Hematopoietic multipotent progenitor cell treated with erythropoietin and hydrocortisone succinate and interleukin-3 and kit ligand, for 17 days (in vitro differentiated cells): ENCODE measurements at places on chromosomes 6 and 20.

GRCh38 chr6:10951675-10952282 is 64.9 kb downstream of the SYCP2L start:
- DNase-seq = no peak

GRCh38 chr6:14240411-14241166 is 123.0 kb downstream of the CD83 start:
- no peak for DNase-seq

DNA sequence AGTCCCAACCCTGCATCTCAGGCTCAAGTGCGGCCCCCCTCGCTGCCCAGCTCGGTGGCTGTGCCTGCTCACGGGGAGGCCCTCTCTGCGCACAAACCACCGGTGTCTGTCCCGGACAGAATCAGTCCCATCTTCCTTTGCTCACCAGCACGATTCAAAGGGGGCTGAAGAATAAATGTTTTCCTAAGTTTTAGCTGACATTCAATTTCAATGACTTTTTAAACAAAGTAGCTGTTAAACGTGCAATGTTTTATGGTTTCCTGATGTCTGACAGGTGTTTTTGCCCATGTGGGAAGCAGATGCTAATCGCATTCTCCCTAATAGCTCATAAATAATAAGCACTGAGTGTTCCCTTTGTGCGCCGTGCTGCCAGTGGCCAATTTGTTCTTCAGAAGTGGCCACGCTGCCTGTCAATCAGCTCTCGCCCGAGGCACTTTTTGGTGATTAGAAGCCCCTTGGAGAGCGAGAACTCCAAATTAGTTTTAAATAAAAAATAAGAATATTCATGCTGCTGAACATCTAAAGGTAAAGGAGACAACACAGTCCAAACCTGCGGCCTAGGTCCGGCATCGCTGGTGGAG is 26.3 kb downstream of the BHLHE23 start:
- DNase-seq = no peak

DNA sequence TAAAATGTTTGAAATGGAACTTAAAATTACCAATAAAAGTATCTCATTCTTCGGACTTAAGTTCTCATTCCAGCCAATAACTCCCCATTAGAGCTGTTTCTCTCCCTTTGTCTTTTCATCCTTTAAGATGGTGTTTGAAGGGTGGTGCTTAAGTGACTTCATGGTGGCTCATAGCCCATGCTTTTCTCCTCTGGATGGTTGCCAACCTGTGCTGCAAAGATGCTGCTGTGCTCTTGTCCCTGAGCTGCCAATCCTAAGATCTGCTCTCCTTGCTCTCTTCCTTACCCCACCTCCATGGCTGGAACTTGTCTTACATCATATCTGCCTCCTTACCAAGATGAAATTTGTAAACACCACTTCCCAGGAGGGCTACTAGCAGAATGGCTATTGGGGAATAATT is 31.6 kb upstream of the PNRC1 start:
- DNase-seq = no peak

DNA sequence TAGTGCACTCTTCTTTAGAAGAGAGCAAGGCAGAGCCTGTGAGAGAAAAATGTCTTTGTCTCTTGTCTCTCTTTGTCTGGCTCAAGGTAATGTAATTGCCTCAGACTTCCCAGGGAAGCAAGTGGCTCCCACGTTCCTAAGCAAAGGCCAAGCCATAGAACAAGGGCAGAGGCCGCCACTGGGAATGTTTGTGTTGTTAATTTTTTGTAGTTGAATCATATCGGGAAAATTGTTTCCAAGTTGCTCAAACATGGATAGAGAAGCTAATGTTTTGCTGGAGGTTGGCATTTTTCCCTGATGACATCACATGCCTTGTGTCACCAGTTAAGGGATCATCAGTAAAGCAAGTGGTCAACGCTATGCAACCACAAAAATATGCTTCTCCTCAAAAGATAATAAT is 211.5 kb upstream of the FOXA2 start:
- DNase-seq = no peak

- no peak for DNase-seq
Observed at GRCh38 chr6:21166754-21167153, 426.8 kb upstream of the SOX4 start.

DNA sequence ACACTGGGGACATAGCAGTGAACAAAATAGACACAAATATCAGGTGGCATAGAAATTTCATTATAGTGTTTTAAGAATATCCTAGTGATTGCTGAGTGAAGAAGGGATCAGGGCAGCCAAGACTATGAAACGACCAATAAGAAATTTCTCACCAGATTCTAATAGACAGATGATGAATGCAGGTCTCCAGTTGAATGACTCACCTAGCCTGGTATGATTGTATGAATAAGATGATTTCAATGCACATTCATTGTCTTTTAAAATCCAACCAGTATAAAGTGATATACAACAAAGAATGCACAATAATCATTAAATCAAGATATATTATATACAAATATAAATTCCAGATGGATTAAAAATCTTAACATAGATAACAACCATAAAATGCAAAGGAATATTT is 124.5 kb upstream of the TENT5A start:
- no peak for DNase-seq

DNA sequence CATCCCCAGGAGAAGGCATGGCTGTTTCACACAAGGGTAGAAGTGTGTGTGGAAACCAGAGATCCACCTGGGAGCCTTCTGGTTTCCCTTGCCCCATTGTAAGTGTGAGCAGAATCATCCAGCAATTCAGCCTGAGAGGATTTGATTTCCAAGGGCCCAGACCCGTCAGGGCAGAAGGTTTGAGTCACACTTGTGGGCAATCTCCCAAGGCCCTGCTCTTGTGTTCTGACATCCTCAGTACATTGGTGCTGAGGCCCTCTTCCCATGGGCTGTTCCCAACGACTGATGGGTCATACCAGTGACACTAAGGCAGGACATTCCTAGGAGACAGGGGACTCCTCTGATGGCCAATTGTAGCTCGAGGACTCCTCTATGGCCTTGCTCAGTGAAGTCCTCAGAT is 58.2 kb upstream of the POLR1H start:
- no peak for DNase-seq

DNA sequence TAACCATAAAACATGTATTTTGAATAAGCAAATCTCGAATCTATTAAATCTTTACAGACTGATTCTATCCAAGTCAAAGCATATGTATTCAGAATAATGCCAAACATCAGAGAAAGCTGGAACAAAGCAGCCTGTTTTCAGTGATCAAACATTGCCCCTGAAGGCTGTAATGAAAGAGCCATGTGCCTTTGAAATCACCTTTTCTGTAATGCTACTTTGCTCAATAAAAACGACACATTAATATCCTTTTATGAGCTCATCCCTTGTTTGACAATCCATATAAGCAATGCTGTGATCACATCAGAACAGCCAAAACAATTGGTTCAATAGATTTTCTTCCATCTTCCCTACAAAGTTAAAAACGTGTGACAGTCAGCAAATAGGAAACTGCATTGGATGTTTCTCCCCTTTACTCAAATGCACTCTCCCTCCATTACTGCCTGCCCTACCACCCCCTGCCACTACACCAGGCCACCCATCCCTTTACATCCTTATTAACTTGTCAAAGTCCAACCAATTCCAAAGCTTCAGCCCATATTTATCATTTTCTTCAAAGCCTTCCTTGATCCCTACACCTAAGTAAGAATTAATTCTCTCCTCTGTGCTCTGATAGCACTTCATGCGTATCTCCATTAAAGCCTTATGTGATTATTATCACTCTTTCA is 42.0 kb downstream of the THEMIS start:
- DNase-seq = no peak

GRCh38 chr6:40720375-40720748 is 133.2 kb upstream of the LRFN2 start:
- DNase-seq = no peak

GRCh38 chr6:44169154-44169553 is 10.5 kb downstream of the CAPN11 start:
- DNase-seq = no peak

- DNase-seq = no peak
Observed at GRCh38 chr6:2502998-2503674, 247.6 kb downstream of the MYLK4 start.

DNA sequence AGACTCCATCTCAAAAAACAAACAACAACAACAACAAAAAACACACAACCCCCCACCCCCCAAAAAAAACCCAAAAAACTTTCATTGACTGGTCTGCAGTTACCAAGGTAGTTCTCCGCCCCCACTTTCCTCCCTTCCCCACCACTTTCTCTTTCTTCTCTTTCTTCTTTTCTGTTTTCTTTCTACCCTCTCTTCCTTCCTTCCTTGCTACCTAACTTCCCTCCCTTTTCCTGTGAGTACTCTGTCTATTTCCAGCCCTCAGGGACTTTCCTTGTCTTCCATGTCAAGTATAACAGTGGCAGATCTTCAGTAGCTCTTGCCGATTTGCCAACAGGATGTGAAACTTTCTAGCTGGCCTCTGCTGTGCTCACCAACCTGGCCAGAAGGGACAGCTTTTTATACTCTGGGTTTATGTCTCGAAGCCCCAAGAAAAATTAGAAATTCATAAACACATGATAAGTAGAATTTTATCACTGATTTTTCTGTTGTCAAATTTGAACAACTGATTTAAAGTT is 399.5 kb downstream of the QKI start:
- no peak for DNase-seq

GRCh38 chr20:14979453-14979986 is 642.1 kb upstream of the FLRT3 start:
- DNase-seq = no peak

- no peak for DNase-seq
Observed at GRCh38 chr6:91678679-91679446, 1092.0 kb upstream of the MAP3K7 start.

GRCh38 chr20:42686057-42686456 is 503.6 kb downstream of the PTPRT start:
- DNase-seq = no peak

DNA sequence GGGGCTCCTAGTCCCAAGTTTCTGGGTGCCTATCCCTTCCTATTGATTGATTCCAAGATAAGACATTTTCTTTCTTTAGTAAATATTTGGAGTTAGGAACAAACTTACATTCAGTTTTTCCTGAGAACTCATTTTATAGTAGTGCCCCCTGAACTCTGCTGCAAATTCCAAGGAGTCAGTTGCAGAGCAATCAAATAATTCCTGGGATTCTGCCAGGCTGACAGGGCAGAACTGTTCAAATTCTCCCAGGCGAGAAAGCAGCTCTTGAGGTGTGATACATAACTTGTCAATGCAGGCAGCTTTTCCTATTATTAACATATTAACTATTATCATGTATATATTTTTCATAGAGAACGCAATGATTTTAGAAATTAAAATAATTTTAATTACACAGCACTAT is 15.9 kb upstream of the ZBTB24 start:
- DNase-seq = no peak

GRCh38 chr20:7608250-7608649 is 332.0 kb downstream of the HAO1 start:
- DNase-seq = no peak

- no peak for DNase-seq
Observed at GRCh38 chr6:23154159-23154558, 584.8 kb downstream of the HDGFL1 start.

- no peak for DNase-seq
Observed at GRCh38 chr6:151317103-151317994, 74.0 kb downstream of the ZBTB2 start.

- DNase-seq = no peak
Observed at GRCh38 chr20:62635852-62636251, 6.5 kb upstream of the SLCO4A1 start.

- DNase-seq = no peak
Observed at GRCh38 chr6:117268924-117269323, 3.6 kb downstream of the VGLL2 start.

DNA sequence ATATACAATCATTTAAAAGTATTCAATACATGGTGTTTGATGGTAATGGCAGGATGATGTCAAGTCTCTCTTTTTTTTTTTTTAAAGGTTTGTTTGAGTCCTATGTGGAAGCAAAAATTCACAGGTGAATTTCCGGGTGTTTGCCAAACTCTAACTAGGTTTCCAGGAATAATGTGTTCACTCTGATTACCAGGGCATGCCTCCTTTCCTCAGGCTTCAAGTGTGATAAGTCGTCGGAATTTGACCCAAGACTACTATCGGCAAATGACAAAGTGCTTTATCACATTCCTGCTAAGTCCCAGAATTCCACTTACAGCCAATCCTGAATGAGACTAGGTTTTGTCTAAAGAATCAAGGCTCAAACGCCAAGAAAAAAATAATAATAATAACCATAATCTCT is 7.3 kb downstream of the OARD1 start:
- DNase-seq = no peak

DNA sequence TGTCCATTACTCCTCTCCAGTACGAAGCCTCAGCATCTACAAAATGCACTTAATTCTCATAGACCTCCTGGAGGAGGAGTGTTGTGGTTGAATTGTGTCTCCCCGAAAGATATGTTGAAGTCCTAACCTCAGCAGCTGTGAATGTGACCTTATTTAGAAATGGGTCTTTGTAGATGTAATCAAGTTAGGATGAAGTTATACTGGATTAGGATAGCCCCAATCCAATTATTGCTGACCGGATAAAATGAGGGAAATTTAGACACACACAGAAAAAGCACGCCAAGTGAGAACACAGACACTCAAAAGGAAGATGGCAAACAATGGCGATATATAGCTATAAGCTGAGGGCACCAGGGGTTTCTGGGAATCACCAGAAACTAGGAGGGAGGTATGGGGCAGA is 64.2 kb upstream of the FAM184A start:
- DNase-seq = no peak

- DNase-seq = no peak
Observed at GRCh38 chr20:10673176-10673841, 490 bp downstream of the JAG1 start.

GRCh38 chr6:13729891-13730290 is 18.3 kb upstream of the RANBP9 start:
- DNase-seq = no peak

GRCh38 chr6:138571585-138572166 is 72.4 kb upstream of the NHSL1 start:
- DNase-seq = no peak
